BJ (cell line): ENCODE measurements at places on chromosomes 1 and 21.

DNA sequence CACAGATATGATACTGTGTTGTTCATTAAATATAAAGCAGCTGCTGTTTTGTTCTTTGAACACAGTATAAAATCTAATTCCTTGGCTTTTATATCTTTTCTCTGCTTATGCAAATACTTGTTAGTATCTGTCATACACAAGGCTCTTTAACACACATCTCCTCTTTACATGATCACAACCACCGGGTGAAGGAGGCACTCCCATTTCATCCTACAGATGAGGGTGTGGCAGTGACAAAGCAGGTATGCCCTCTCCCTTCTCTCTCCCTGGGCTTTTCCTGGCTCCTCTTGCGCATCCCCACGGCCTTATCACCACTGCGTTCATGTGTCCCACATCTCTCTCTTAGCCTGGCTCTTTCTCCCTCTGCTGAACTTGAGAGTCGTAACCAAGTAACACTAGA is 38.2 kb downstream of the JUN start:
- no peak for DNase-seq

- DNase-seq, result no peak
These were observed 5.7 kb upstream of the KRTAP12-1 start for GRCh38 chr21:44687671-44688070.

GRCh38 chr1:216193839-216194443 is 229.3 kb downstream of the USH2A start:
- no peak for DNase-seq

GRCh38 chr1:110155878-110156522 is 5.7 kb downstream of the SLC6A17 start:
- no peak for DNase-seq

DNA sequence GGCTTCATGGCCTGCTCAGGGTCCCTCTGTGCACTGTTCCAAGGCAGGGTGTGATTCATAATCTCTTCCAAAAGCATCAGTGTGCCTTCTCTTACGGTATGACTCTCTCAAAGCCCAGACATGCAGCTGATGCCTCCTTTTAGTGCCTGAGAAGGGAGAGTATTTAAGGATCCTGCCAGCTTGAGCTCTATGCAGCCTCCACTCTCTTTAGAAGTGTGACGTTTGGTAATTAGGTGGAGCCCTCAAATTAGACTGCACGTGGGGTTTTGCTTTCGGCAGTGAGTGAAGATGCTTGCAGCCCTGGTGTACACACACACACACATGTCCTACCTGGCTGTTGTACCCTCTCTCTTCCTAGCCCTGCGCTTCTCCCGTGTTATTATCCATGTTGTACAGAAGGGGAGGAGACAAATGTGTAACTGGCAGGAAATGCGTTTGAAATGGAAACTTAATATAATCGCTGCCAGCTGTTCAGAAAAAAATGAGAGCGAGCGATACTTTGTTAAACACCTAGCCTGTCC is 2.6 kb upstream of the C1orf174 start:
- no peak for DNase-seq

DNA sequence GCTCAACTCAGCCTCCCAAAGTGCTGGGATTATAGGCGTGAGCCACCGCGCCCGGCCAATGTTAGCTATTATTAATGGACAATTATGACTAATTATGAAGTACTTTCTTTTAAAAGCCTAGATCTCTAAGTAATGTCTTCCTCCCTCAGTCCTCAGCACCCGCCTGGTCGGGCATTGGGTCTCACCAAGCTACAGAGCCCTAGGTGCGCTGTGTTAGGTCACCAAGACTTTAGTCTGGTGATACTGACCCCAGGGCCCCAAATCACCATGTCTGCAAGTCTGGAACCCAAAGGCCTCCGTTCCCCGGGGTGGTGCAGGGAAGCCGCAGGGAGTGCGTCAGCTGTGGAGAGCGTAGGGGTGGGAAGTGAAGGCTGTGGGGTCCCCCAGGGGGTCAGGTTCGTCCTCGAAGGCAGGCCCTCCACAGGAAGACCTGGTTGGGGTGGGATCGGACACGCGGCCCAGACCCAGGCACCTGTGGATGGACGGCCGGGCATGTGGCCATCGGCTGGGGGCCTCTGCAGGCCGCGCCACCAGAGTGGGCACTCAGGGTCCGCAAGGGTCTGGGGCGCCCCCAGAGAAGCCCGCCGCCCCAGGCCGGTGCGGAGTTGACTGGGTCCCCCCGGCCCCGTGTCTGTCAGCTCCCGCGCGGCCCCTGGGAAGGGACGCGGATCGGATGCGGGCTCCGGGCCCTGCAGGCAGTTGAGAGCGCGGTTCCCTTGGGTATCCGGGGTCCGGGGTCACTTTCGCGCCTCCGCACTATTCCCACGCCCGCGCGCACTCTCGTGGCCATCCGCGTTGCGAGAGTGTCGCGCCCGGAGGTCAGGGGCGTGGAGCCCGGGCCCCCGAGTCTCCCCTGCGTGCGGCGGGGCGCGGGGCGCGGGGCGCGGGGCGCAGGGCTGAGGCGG is 710 bp upstream of the PDXK start:
- no peak for DNase-seq

GRCh38 chr1:160362168-160362957 is 4.5 kb upstream of the NHLH1 start:
- DNase-seq, result no peak
